ENCODE measurements at places on chromosomes 3 and 15.

- peak; percentile 95 for DNase-seq
Measured at GRCh38 chr3:151086484-151087456, 1.3 kb downstream of the MED12L start.

- no peak for DNase-seq
Measured at GRCh38 chr3:169929830-169930519, 18.6 kb downstream of the SAMD7 start.

- DNase-seq: peak; percentile 52
Measured at GRCh38 chr3:55000546-55000945, 72.7 kb upstream of the LRTM1 start.

- DNase-seq: peak; percentile 54
Measured at GRCh38 chr3:58009026-58009748, 965 bp downstream of the FLNB start.

Measured in NCI-H1417 (cell line).